M059J (cell line): ENCODE measurements at places on chromosomes 11 and 22.

DNA sequence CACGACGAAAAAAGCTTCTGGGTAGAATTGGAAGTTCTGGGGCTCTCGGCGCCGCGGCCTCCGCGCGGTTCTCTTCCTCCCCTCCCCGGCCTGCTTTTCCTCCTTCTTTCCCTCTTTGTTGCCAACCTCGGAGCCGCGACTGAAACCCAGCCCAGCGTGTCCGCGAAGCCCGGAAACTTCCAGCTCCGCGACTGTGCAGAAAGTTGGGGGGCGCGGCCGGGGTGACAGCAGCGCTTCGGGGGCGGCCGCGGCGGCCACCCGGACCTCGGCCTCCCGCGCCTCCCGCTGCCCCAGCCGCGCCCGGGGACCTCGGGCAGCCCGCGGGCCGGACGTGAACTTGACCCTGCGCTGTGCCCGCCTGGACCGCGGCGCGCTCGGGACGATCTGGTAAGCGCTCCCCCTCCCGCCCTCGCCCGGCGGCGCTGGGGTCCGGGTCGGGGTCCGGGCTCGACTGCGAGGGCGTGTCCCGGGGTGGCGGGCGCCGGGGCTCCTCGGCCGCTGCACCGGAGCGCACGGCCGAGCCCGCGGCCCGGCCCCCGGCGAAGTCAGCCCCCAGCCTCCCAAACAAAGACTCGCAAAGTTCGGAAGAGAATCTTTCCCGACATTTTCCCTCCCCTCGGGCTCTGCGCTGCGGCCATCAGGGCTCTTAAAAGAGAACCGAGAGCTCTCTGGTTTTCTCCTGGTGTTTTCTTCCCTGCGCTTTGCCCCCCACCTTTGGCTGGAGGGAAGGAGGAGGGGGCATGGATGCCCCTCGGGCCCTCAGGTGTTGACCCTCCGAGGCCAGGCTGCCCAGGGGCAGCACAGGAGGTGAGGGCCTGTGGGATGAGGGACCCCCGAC lies 67.9 kb upstream of the WNT7B start:
- peak; percentile 36 for DNase-seq

DNA sequence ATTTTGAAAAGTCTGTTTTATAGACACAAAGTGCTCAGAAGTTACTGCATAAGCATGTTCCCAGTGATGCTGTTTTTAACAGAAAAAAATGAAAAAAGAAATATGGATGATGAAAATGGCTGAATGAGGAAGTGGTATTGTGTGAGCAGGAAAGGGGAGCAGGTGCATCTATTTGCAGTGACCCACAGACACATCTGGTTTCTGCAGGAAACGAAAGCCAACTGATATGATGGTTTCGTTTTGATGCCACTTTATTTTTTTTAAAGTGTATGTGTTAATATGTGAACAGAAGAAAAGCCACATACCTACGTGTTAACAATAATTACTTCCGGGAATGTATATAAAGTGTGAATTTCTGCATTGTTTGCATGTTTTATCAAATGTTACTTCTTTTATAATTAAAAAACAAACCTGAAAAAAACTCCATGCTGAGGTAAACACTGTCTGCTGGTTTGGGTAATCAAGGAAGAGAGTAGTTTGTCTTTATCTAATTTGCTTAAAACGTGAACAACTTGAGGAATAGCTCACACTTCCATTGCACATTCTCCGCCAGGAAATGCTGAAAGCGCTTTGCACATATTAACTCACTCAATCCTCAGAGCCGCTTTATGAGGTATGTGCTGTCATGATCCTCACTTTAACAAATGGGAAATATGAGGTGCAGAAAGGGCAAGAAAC lies 1335.9 kb downstream of the TBC1D22A start:
- DNase-seq, result no peak

DNA sequence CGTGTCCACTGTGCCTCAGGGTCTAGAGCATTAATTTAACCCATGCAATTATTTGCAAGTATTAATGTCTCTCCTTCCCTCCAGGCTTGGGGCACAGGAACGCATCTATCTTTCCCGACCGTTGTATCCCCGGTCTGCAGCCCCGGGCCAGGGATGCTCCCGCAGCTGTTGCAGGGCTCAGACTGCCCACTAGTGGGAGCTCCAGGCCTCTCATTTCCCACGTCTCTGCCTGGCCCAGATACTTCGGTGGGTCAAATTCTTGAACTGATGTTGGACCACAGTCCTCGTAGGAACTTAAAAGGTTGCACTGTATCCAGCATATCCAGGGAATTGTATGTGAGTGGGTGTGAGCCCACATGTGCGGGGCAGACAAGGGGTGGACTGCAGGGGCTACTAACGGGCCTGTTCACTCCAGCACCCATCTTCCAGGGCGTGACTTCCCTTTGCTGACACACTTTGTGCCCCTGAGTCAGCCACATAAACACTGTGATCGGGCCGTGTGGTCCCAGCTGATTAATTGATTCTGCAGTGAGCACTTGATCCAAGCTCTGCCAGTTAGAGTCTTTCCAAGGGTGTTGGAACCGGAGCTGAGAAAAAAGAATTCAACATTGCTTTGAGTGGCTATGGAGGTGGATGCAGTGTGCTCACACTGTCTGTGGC lies 451.3 kb downstream of the TBC1D22A start:
- peak; percentile 6 for DNase-seq

DNA sequence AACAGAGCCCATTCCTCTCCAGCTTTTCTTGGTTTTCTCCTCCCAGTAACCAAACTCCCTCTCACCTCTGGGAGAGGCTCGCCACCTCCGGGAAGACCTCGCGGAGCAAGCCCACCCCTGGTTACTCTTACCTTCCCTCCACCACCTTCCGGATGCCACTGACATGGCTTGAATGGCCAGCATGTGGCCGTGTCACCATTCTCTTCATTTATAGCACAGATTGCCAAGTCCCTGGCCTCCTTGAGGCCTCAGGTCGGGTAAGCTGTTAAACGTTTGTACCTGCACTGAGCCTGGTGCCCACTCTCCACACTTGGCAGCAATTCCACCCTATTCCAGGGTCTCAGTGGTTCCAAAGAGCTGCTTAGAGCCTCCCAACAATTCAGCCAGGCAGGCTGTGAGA lies 8.0 kb upstream of the FXYD2 start:
- no peak for DNase-seq

GRCh38 chr11:73141031-73141308 lies 1.1 kb downstream of the FCHSD2 start:
- DNase-seq, result peak; percentile 44

DNA sequence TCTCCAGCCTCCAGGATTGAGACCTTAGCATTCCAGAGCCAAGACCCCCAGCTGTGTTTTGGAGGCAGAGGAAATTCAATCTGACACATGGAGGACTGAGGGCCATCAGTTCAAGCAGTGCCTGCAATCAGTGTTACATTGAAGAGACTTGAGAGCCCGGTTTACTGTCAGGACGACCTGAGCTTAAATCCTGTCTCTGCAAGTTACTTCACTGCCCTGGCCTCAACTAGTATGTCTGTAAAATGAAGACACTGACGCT lies 35.1 kb downstream of the TRIM29 start:
- DNase-seq, result no peak

- no peak for DNase-seq
Measured at GRCh38 chr11:106397787-106398501, 320.5 kb downstream of the AASDHPPT start.

- no peak for DNase-seq
Measured at GRCh38 chr11:503179-503981, 3.7 kb downstream of the RNH1 start.

GRCh38 chr11:73252577-73253191 lies 19.5 kb upstream of the P2RY6 start:
- peak; percentile 35 for DNase-seq

DNA sequence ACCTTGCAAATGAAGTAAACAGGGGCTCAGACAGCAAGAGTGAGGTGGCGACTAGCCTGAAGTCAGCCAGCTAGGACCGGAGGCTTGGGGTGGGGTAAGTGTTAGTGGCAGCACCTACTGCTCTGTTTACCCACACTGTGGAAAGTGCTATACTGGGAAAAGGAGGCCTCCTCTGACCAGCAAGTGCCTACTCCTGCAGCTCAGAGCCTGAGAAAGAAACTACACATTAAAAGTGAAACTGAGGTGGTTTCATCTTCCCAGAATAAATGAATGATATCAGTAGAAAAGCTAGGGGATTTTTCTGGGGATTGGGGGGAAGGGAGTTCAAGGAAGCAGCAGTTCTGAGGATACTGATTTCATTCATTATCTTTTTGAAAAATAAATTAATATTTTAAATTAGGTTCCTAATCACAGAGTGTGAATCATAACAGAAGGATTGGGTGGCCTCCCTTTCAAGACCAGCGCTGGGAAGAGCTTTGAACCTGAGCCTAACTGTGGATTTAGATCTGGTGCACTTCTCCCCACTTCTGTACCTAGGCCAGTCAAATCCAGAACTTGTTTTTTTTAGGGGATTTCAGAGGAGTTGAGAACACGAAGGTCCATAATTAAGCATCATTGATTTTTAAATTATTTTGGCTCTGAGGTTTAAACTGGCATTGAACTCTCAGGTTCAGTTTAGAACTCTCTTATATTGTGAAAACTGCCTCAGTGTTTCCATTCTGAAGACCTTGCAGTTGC lies 48.1 kb upstream of the GRAMD1B start:
- DNase-seq, result no peak

- no peak for DNase-seq
Measured at GRCh38 chr22:29307596-29308147, 1.2 kb downstream of the GAS2L1 start.

GRCh38 chr22:20571531-20572007 lies 64.2 kb downstream of the MED15 start:
- no peak for DNase-seq

DNA sequence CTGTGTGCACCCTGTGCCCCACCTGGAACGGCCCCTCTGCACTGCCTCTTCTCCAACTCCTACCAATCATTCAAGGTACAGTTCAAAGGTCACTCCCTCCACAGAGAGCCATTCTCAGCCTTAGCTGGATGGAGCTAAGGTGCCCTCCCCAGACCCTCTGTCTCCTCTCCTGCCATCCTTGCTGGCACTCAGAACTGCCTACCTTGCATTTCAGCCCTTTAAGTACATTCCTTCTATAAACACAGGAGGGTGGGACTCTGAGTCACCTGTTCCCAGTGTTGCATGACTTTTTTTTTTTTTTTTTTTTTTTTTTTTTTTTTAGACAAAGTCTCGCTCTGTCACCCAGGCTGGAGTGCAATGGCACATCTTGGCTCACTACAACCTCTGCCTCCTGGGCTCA lies 8.6 kb downstream of the TTLL1 start:
- peak; percentile 72 for DNase-seq

GRCh38 chr22:23893121-23893944 lies 850 bp upstream of the MIF start:
- DNase-seq, result no peak

DNA sequence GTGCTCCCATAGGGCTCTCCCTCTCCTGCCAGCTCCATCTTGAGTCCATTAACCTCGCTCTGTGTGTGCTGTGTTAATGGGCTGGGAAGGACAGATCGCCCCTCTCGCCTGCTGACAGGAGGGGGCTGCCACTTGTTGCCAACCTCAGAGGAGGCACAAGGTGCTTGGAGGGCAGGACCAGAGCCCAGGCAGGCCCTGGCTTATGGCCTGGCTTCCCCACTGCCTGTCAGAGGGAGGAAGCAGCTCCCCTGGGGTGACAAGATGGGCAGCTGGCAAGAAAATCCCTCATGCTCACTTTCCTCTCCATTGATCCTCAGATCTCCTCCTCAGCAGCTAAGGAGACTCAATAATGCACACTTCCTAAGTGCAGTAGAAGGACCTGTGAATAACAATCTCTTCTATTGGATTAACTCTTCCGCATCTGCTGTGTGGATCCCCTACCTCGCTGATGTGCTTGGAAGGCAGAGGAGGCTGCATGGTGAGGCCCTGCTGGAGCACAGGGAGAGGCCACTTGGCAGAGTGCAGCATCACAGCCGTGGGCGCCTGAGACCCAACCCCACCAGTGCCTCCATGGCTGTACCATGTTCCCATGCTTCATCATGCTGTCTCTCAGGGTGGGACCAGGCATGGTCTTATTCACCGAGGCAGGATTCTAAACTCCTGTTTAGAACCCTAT lies 70.3 kb downstream of the TRIM29 start:
- no peak for DNase-seq

DNA sequence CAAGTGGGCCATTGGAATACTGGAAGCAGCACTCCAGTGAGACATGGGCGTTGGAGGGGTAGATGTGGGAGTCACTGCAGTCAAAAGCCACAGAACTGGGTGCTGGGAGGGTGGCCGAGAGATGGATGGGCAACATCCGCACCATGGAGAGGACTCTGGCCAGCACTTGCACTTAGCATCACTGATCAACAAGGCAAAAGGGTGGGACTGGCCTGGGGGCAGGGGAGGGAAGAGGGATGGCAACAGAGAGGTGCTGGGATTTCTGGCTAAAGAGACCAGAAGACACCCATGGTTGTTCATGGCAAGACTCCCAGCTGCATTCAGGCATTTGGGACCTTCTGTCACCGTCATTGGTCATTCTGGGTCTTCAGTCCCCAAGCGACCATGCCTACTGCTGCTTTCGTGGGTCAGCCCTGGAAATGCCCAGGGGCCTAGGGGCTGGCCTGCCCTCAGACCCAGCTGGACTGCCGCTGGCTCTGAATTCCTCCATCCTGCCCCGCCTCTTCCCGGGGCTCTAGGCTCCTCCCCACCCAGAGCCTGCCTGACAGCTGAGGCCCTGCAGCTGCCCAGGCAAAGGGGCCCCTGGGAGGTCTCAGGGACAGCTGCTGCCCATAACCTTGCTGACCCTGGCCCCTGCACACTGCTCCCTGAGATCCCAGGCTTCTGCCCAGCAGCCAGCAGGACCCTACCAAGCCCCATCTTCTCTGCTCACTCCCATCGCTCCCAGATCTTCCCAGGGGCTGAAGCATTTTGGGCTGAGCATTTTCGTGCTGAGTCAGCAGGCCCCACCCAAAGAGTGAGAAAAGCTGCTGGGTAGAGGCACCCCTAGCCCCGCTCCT lies 13.0 kb upstream of the CDC42EP2 start:
- no peak for DNase-seq

DNA sequence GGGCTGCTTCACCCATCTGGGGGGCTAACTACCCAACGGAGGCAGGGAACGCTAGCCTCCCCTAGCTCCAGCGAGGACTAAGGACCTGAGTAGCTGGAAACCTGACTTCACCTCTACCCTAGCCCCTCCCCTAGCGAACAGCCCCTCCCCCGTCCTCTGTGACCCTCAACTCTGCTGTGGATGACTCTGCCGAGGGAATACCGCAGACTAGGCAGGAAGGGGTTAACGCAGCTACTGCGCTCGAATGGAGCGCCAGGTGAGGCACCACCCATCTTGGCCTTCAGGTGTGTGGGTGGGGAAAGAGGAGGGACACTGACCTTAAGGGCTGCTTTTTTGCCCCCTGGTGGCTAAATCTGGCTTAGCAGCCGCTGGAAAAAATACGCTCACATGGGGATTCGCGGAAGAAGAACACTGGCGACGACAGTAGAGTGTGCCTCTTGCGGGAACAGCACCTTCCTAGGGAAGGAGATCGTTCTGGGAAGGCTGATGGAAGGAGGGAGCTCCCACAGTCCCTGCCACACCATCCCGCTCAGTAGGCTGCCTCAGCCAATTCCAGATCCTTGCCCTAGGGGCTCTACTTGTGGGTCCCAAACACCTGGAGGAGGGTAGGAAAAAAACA lies 4.5 kb upstream of the BCL9L start:
- peak; percentile 80 for DNase-seq

- DNase-seq, result peak; percentile 72
Measured at GRCh38 chr11:774873-775592, 2.3 kb downstream of the GATD1 start.

- DNase-seq, result no peak
Measured at GRCh38 chr22:30947173-30947815, 21.3 kb downstream of the MORC2 start.
